Mesendoderm (in vitro differentiated cells): ENCODE measurements at places on chromosomes 2 and 18.

GRCh38 chr2:3449936-3450335 lies 69.4 kb downstream of the ADI1 start:
- no peaks in the 10 kb centered on the region for H3K4me1 ChIP-seq
- H3K27me3 ChIP-seq, result no peaks in the 10 kb centered on the region
- H3K36me3 ChIP-seq, result peaks cover 2% of the 10 kb centered on the region
- DNase-seq, result no peak
- no peak overlapping the region for H3K27ac ChIP-seq
- no peak overlapping the region for H3K4me3 ChIP-seq

- no peak overlapping the region for H3K27ac ChIP-seq
- no peak overlapping the region for H3K4me3 ChIP-seq
- H3K4me1 ChIP-seq, result no peaks in the 10 kb centered on the region
- no peak for DNase-seq
- no peaks in the 10 kb centered on the region for H3K36me3 ChIP-seq
These were observed 2187.6 kb upstream of the CELF4 start for GRCh38 chr18:39753178-39753577.

- H3K4me3 ChIP-seq, result no peak overlapping the region
- H3K4me1 ChIP-seq, result no peaks in the 10 kb centered on the region
- H3K27me3 ChIP-seq, result no peaks in the 10 kb centered on the region
- H3K27ac ChIP-seq, result peak overlapping the region; percentile 76
- DNase-seq, result peak; percentile 95
- no peaks in the 10 kb centered on the region for H3K36me3 ChIP-seq
These were observed 25.7 kb downstream of the SULT1C4 start for GRCh38 chr2:108403494-108403893.

DNA sequence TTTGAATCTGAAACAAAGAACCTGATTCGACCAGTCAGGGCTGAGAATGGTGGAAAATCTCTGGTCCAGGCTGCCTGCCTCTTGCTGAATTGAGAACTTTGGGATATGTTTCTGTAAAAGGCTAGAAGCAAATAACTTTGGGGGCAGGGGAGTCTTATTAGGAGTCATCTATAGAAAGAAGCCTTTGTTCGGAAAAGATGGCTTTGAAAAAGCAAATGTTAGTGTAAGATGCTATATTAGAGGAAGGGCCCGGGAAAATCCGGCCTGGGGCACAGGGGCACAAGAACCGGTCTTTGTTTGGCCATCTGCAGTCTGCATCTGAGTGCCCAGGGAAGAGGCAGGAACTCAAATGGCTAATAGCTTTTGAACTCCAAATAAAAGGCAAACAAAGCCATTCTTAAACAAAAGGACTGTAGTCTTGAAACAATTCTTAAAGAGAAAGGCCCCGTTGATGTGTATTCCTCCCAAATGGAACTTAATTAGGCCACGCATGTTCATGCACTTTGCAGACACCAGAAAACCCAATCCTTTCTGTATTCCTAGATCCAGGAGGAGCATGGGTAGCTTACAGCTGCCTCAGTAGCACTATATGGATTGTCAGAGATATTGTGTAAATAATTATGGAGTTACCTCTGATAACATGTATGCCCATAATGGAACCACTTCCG lies 180.0 kb upstream of the ARL4C start:
- no peaks in the 10 kb centered on the region for H3K36me3 ChIP-seq
- H3K4me1 ChIP-seq, result no peaks in the 10 kb centered on the region
- H3K4me3 ChIP-seq, result no peak overlapping the region

DNA sequence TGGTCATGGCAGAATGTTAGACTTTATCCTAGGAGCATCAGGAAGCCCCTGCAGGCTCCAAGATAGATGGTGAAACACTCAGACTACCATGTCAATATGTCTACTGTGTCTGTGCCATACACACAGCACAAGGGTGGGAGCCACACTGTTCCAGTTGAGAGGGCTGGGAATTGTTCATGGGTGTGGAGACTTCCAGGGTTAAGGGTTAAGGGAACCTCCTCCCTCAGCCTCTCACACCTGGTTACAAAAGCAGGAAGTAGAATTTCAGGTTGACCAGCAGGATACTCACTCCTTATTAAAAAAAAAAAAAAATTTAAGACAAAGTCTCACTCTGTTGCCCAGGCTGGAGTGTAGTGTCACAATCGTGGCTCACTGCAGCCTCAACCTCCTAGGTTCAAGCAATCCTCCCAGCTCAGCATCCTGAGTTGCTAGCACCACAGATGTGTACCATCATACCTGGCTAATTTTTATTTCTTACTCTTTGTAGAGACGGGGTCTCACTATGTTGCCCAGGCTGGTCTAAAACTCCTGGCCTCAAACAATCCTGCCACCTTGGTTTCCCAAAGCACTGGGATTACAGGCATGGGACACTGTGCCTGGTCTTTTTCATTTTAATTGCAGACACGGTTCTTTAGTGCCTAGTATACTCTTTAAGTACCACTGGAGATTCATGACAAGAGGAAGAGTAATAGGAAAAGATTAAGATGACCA lies 26.0 kb downstream of the SULT1C2 start:
- no peak overlapping the region for H3K4me3 ChIP-seq
- H3K27ac ChIP-seq, result no peak overlapping the region
- no peak for DNase-seq
- no peaks in the 10 kb centered on the region for H3K36me3 ChIP-seq
- no peaks in the 10 kb centered on the region for H3K27me3 ChIP-seq

- no peaks in the 10 kb centered on the region for H3K36me3 ChIP-seq
- no peak overlapping the region for H3K27ac ChIP-seq
- H3K4me3 ChIP-seq, result no peak overlapping the region
- H3K27me3 ChIP-seq, result no peaks in the 10 kb centered on the region
- no peaks in the 10 kb centered on the region for H3K4me1 ChIP-seq
These were observed 93.3 kb downstream of the SESTD1 start for GRCh38 chr2:179171371-179171770.

- H3K27ac ChIP-seq, result no peak overlapping the region
- no peaks in the 10 kb centered on the region for H3K27me3 ChIP-seq
- H3K4me1 ChIP-seq, result no peaks in the 10 kb centered on the region
These were observed 14.4 kb upstream of the MRPL19 start for GRCh38 chr2:75632091-75632701.
